ENCODE measurements at places on chromosomes 13 and 19. TPM values are rescaled to one million over a fixed set of nuclear protein-coding genes. Genes with fewer than 3 reads are reported as not detected.

- DNase-seq, result no peak
Observed at GRCh38 chr19:57512845-57513244, 13.1 kb downstream of the ZNF773 start.

GRCh38 chr19:10519421-10519820 is 2.2 kb upstream of the S1PR5 start:
- DNase-seq, result no peak

DNA sequence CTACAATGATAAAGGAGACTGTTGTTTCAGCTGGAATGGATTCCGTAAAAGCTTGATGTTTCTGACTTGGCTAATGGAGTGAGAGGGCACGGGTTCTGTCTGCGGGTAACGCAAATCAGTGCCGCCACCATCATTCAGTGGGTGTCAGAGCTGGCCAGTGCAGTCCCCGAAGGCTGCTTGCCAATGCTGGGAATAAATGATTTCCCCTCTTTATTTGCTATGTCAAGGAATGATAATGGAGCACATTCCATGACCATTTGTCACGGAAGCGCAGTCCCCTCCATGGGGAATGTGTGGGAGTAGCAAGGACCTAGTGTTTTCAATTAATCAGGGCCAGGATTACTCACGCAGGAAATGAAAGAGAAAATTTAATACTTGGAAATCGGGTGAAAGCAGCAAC is 899.3 kb downstream of the UQCRFS1 start:
- DNase-seq, result peak; percentile 50

GRCh38 chr19:10013834-10014618 is 743 bp downstream of the RDH8 start:
- no peak for DNase-seq

GRCh38 chr13:26658448-26659385 is 101.2 kb downstream of the WASF3 start:
- no peak for DNase-seq

- no peak for DNase-seq
Observed at GRCh38 chr13:24230428-24231072, 70.0 kb downstream of the SPATA13 start.

- peak; percentile 37 for DNase-seq
Observed at GRCh38 chr13:65914716-65915115, 1315.4 kb downstream of the PCDH9 start.

GRCh38 chr19:44050740-44051649 is 841 bp upstream of the ZNF223 start:
- peak; percentile 4 for DNase-seq

DNA sequence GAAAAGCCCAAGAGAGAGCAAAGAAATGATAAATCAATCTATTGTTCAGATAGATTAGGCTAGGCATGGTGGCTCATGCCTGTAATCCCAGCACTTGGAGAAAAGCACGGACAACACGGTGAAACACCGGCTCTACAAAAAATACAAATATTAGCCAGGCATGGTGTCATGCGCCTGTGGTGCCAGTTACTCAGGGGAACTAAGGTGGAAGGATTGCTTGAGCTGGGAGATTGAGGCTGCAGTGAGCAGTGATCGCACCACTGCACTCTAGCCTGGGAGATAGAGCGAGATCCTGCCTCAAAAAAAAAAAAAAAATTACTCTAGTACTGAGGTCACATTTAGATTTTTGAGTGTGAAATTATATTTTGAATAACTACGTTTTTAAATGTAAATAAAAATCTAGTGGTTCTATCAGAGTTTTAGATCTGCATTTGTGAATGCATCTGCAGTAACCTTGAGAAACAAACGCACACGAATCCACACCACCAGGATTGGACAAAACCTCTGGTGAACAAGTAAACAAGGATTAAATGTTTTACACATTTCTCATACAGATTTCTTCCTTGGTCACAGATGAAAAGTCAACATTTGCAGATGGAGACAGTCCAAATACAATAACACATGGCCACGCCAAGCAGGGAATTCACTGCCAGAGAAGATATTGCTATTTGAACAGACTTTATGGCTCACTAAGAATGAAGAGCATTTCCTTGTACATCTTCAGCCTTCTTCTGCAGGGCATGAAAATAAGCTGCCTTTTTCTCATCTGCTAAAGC is 917.6 kb downstream of the PCDH9 start:
- DNase-seq, result peak; percentile 34

GRCh38 chr19:48873476-48874302 is 1.5 kb downstream of the PPP1R15A start:
- no peak for DNase-seq

DNA sequence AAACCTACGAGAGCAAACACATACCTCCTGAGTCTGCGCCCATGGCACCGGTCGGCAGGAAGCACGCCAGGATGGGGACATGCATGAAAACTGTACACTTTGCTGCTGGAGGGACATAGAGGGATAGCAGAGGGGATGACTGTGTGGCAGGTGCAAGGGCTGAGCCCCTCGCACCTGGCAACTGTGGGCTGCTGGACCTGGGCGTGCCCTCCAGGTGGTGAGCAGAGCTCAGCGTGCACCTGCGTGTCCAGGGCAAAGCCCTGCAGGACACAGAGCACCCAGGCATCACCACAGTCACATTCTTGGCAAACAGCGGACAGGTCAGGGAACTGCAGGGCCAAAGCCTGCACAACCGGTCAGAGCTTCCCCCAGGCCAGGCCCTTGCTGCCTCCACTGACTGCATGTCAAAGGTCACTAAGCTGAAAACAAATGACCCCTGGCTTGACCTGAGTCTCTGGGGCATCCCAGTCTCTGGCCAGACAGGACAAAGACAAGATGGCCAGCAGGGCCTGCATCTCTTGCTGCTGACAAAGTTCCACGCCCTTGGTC is 9.0 kb upstream of the ISYNA1 start:
- no peak for DNase-seq

- peak; percentile 21 for DNase-seq
Observed at GRCh38 chr13:41053384-41053826, 7.9 kb upstream of the WBP4 start.

FREM2 gene
- 11.2 TPM for polyA plus RNA-seq

DNA sequence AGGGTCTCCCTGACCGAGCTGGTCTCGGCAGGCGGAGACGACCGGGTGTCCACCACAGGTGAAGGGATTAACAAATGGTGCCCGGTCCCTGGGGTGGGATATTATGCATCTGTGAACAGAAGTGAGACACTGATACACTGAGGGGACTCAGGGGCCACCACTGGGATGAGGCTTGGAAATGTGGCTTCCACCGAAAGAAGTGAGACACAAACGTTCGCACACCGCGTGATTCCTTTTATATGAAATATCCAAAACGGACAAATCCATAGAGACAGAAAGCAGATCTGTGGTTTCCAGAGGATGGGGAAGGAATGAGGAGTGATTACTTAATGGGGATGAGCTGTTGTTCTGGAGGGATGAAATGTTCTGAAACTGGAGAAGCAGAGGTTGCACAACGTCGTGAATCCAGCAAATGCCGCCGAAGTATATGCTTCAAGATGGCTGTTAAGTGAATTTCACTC is 47.5 kb downstream of the C13orf46 start:
- DNase-seq, result no peak

N4BP2L1 gene
- 10.1 TPM for polyA plus RNA-seq

DNA sequence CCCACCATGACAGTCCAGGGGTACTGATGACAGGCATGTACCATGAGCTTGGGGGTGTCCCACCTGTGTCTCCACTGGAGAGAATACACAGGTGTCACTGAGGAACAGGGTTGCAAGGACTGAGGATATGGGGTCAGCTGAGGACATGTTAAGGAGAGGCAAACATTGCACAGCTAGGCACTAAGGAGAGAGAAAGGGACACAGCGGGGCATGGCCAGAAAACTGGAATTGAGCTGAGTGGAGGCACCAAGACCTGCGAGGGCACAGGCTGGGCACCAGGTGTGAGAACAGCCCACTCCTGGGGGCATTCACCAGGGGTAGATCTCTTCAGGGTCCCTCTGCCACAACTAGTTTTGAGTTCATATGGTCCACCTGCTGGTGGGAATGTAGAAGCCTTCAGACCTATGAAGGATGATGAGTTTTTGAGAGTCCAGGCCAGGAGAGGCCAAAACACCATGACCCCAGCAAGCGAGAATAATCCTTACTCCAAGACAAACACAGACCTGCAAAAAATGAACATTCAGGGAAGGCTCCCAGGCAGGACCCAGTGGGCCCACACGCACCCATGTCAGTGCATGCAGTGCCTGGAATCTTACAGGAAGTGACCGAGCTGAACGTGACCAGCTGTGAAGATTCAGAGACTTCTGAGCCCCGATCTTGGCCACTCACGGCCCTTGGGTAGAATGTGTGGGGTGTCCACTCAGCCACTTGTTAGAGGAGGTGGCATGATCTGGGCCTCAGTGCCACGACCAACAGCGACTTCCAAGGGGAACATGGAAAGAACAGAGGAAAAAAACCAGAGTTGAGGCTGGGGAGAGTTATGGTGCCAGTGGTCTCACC is 1.4 kb upstream of the ZNF584 start:
- DNase-seq, result no peak

MAP4K1 gene
- polyA plus RNA-seq, result 3.3 TPM

GRCh38 chr13:41364043-41364442 is 53.0 kb downstream of the NAA16 start:
- no peak for DNase-seq

- DNase-seq, result peak; percentile 81
Observed at GRCh38 chr13:42110410-42111155, 62.1 kb downstream of the DGKH start.

GRCh38 chr19:13574933-13575332 is 68.7 kb upstream of the CACNA1A start:
- DNase-seq, result no peak

DNA sequence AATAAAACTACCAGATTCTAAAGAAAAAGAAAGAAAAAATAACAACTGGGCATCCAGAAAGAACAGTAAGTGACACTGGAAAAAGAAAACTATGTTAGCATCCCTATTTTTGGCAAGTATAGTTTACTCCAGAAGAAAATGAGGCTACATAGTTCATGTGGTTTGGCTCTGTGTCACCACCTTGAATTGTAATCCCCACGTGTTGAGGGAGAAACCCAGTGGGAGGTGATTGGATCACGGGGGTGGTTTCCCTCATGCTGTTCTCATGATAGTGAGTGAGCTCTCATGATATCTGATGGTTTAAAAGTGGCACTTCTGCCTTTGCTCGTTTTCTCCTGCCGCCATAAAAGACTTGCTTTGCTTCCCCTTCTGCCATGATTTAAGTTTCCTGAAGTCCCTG is 76.9 kb downstream of the ITGBL1 start:
- DNase-seq, result no peak
